Stimulated activated CD4-positive, alpha-beta T cell treated with anti-CD3 and anti-CD28 coated beads, Interleukin-1b, Interleukin-23, amount 100 ng/mL, for 24 hours (primary cell): ENCODE measurements at places on chromosomes 12 and 14.

DNA sequence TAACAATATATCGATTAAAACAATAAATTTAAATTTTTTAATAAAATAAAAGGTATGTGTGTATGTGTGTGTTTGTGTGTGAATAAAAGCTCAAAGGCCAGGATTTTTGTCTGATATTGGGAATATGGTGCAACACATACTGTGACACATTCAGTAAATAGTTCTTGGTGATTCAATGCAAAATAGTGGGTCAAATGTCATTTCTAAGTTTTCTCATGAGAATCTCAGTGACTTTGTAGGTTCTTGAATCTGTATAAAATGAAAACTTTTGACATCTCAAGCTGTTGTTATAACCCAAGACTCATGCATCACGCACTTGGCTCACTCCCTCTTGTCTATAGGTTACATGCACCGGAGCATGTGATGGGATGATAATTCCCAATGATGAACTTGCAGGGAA, 16.2 kb upstream of the MED6 start:
- DNase-seq, result no peak

GRCh38 chr14:71555654-71556559, 376.3 kb upstream of the RGS6 start:
- peak; percentile 36 for DNase-seq

GRCh38 chr12:96260231-96260630, 66.1 kb downstream of the ELK3 start:
- no peak for DNase-seq

DNA sequence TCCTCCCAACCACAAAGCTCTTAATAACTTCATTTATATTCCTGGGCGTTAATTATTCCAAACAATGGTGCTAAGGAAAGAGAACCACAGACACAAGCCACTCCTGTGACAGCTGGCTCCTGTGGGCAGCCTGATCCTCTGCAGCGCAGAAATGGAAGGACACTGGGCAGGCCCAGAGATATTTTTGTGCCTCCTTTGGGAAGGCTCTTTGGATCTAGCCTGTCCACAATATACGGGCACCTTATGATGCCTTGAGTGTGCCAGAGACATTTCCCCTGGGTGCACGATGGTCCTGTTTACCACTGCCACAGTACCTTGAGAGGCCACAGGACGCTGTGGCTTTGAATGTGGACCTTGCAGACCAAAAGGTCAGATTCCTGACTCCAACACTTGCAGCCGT, 2.1 kb downstream of the ASB2 start:
- DNase-seq, result no peak

GRCh38 chr12:132422381-132423043, 67.4 kb upstream of the FBRSL1 start:
- DNase-seq, result no peak
